Jurkat, Clone E6-1 (cell line): ENCODE measurements at places on chromosomes 4 and X.

DNA sequence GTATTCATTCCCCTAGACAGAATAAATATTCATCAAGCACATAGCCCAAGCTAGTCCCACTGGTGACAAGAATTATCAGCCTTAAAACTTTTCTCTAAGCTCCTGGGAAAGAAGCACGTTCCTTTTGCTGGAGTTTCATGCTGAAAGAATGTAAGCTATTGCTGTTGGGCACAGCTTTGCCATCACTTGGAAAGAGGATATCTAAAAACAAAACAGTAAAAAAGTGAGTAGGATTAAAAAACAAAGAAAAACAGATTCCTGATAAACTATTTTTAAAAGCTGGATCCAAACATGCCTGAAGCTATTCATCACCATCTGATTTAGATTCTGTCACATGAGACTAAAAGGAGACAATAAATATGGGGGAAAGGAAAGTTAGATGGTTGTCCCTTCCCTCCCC, 176.8 kb downstream of the SCFD2 start:
- DNase-seq = no peak

DNA sequence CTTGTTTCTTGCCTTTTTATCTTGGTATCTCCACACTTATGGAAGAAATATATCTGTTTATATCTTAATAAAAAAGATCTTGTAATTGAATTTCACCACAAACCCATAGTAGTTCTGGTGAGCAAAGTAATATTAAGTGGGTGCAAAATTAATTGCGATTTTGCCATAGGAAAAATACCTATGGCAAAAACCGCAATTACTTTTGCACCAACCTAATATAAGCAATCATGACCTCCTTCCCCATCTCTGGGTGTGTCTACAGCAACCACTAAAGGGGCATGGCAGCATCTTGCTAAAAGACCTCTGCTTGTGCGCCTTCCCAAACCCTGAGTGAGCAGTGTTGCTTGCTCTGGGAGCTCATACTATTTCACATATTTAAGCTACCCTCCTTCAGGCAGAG, 124.2 kb upstream of the GUCY1A1 start:
- DNase-seq = no peak

- no peak for DNase-seq
Observed at GRCh38 chrX:133813971-133814370, 171.4 kb downstream of the GPC3 start.

GRCh38 chr4:88880501-88881226, 176.3 kb downstream of the FAM13A start:
- DNase-seq = no peak

DNA sequence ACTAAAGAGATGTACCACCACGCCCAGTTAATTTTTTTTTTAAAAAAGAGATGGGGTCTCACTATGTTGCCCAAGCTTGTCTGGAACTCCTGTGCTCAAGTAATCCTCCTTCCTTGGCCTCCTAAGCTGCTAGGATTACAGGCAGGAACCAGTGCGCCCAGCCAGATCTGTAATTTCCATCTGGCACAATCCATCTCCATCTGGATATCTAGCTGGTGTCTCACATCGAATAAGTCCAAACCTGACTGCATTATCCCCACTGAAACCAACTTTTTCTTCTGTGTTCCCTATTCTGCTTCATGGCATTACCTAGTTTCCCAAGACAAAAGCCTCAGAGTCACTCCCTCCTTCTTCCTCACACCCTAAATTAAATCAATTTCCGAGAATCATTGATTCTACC, 125.8 kb upstream of the TEX13C start:
- no peak for DNase-seq

GRCh38 chr4:66591968-66592367, 921.7 kb upstream of the EPHA5 start:
- DNase-seq = no peak

GRCh38 chrX:68133181-68133580, 300.1 kb downstream of the OPHN1 start:
- no peak for DNase-seq

GRCh38 chrX:119667111-119667878, 25.7 kb downstream of the SEPTIN6 start:
- DNase-seq = no peak

- no peak for DNase-seq
Observed at GRCh38 chr4:53943345-53944085, 120.9 kb downstream of the CHIC2 start.

DNA sequence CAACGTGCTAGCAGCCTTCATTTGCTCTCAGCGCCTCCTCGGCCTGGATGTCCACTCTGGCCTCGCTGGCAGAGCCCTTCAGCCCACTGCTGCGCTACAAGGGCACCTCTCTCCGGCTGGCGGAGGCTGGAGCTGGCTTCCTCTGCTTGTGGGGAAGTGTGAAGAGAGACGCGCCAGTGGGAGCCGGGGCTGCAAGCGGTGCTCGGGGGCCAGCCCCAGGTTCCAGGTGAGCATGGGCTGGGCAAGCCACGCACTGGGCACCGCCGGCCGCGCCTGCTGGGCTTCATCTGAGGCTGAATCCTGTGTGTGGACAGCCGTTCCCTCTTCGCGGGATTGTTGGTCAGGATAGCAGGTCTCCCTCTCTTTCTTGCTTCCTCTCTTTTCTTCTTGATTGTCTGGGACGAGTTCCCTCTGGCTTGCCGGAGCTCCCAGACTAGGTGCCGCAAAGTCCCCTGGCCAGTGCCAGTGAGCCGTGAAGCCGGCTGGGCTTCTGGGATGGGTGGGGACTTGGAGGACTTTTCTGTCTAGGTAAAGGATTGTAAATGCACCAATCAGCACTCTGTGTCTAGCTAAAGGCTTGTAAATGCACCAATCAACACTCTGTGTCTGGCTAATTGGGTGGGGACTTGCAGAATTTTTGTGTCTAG, 165.0 kb downstream of the HEPH start:
- no peak for DNase-seq

- no peak for DNase-seq
Observed at GRCh38 chrX:108059801-108060200, 14.9 kb downstream of the VSIG1 start.

GRCh38 chr4:15799701-15800100, 21.6 kb downstream of the CD38 start:
- no peak for DNase-seq

DNA sequence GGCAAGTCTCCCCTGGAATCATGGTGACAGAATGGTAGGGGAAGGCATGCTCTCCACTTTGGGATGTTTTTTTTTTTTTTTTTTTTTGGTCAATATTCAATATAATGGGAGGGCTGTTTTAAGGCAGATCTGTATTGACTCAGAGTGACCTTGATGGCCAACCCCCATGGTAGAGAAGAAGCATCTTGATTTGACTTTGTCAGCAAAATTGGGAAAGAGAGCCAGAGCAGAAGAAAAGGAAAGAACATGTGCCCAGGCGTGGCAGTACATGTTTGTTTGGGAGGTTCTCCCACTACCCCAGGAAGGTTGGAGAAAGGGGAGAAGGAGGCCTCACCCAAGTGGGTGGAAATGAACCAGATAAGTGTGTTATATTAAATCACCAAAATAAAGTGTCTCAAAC, 62.2 kb upstream of the TBC1D9 start:
- DNase-seq = no peak

DNA sequence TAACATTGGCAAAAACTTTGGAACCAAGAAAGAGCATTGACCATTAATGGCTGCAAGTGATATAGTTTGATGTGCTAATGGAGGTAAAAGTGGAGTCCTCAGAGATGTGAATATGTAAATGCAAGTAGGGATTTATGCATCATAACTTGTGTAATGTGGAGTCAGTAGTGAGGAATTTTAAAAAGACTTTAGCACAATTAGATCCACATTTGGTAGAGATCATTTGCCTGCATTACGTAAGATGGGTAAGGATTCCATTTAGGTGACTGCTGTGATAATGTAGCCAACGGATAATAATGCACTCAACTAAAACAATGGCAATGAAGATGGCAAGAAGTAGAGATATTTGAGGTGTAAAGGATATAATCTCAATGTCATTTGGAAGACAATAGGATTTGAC, 1128.4 kb downstream of the ADGRL3 start:
- DNase-seq = no peak

GRCh38 chr4:166913926-166914325, 320.4 kb downstream of the SPOCK3 start:
- no peak for DNase-seq

DNA sequence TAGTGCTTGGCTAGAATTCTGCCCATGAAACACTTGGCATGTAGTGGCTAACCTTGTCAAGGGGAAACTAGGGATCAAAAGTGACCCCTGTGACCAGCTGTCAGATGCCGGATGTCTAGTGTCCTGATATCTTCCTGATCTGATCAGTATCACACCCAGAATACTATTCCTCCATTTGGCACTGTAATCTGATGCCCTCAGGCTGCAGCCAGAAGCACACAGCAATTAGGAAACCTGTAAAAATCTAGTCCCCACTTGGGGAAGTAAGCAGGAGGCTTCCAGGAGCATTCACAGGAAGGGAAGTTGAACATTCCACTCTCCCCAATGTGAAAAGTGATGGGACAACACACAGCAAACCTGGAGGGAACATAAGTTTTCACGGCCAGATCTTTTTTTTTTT, 125.1 kb downstream of the HS6ST2 start:
- no peak for DNase-seq

DNA sequence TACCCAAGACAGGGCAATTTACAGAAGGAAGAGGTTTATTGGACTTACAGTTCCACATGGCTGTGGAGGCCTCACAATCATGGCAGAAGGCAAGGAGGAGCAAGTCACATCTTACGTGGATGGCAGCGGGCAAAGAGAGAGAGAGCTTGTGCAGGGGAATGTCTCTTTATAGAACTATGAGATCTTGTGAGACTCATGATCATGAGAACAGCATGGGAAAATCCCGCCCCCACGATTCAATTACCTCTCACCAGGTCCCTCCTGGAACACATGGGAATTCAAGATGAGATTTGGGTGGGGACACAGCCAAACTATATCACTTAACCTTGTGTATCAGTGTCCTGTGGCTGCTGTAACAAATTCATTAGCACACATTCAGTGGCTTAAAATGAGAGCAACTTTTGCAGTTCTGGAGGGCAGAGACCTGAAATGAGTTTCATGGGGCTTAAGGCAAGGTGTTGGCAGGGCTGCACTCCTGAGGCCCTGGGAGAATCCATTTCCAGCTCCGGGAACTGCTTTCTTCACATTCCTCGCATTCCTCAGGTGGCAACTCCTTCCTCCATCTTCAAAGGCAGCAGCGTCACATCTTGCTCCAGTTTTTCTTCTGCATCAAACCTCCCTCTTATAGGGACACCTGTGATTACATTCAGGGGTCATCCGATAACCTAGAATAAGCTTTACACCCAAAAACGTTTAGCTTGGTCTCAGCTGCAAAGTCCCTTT, 22.3 kb upstream of the NSG1 start:
- no peak for DNase-seq

DNA sequence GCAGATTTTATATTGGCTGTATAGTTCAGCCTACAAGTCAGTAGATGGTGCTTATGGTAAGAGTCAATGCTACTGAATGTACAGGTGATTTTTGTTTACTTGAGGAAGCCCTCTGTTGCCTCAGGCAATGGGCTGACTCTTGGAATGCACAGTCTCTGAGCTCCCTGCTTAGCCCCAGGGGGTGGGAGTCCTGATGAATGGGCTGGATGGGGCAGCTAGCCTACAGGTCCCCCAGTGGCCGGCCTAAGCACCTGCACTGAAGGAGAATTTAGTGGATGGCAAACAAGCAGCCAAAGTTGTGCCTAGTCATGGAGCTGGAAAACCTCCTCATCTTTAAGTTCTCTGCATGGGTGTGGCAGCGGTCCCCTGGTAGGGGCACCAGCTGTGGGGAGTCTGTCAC, 101.8 kb upstream of the CXorf51B start:
- DNase-seq = no peak

DNA sequence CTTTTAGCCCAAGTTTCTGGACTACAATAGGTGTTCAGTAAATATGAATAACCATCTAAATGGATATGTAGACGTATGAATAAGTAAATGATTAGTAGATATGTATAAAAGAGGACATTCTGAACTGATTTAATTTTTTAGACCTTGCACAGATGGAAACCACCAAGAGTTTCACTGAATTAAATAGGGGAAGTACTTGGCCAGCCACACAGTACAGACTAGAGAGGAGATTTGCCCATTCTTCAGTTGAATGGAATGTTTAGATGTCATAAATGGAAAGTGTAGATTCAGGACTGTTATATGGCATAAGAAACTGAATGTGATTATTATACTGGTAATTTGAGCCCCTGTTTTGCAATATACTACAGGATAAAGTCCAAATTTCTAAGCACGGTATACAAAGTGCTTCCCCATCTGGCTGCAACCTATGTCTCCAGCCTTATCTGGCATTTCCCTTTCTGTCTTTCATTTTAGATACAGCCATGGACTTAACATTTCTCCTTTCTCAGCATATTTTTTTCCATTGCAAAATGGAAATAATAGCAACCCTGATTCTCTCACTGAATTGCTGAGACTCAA, 137.8 kb upstream of the HS3ST1 start:
- DNase-seq = no peak
